ENCODE measurements at places on chromosomes 5 and 9.

GRCh38 chr5:142701673-142702311, 15.9 kb upstream of the FGF1 start:
- DNase-seq: no peak

DNA sequence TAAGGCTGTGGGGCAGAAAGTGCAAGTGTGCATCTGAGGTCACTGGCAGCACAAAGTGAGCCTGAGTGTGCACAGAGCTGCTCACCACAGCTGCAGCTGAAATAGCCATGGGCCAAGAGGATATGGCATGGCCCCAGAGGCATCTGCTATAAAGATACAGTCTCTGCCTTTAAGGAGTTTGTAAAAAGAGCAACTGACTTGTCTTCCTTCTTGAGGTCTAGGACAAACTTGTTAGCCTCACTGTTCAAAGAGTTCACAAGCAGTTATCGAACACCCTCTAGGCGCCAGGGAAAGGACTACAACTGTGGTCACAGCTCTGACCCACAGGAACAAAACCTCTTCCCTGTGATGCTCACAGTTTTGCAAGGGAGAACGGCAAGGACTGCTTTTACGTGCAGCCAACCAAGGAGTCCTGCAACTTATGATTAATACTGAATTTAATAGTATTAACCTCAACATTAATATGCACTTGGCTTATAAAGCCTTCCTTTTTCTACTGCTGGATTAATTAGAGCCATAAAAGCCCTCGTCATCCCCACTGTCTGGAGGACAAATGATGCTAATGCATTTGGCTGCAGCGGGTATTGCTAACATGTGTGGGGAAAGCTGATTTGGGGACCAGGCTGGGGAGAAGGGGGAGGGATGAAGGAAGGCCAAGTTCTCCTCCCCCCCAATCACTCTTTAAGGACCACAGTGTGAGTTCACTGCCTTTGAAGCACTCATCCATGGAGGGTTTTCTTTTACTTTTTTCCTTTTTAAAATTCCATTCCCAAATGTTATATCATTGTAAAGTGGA, 189.8 kb upstream of the TRIM32 start:
- DNase-seq: no peak

DNA sequence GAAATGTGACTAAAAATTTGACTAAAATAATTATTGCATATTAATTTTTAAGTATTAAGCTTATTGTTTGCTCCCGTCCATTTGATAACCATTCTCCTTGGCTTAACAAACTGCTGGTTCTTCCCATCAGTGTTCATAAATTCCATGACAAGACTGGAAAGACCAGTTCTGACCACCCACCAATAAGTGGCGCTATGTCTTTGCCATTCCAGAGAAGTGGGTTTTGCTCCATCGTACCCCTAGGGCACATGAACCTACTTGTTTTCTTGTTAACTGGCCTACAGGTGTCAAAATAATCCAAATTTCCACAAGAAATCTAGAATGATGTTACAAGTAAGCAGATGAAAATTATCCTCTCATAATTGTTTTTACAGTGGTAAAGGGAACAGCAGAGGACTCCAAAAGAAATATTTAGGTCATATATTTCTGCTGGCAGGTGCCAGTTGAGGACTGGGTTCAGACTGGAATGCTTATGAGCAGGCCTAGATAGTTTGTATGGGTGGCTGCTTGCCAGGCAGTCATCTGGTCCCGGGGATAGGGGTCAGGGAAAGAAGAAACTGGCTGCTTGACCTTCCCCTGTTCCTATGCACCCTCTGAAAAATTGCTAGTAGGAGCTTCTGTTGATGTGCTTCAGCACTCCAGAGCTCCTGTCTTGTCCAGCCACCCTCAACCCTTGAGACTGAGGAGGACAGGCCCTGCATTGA, 283.1 kb upstream of the ADAMTSL1 start:
- DNase-seq: no peak

GRCh38 chr9:96508227-96508940, 58.4 kb downstream of the HABP4 start:
- no peak for DNase-seq

GRCh38 chr5:89827960-89828359, 581.6 kb downstream of the CETN3 start:
- no peak for DNase-seq

DNA sequence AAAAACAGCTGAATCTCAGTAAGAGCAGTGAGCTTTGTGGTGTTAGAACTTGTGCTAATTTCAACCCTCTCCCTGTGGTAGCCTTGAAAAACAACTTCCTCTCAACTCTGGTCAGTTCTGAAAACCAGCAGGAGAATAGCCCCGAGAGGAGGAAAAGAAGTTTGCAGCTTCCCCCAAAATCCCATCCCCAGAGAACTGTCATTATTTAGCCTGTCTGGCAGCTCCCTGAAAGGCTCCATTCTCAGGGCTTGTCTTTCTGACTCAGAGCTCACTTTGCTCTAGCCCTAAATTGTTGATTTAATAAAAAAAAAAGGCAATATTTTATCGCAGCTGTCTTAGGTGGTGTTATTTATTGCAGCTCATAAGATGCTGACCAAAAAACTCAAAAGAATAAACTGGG, 11.4 kb upstream of the SLC45A2 start:
- no peak for DNase-seq

GRCh38 chr5:110854200-110854599, 115.4 kb downstream of the SLC25A46 start:
- DNase-seq: no peak

DNA sequence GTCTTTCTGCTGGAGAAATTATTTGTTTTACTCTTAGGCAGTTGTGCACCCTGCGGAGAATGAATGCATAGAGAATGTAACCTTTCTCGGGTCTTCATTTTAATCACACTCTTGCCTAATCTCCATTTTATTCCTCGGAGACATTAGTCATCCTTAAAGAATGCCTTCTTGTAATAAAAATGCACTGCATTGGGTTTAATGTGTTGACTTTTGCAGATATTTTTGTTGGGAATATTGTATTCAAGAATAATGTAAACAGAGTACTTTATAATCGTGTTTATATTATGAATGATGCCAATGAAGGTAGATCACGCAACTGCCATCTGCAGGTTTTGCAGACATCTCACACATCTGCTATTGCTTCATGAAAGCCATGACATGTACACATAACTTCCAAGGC, 1093.9 kb upstream of the CDH6 start:
- DNase-seq: no peak

GRCh38 chr5:177509381-177509951, at the start of gene DOK3:
DOK3 (minus strand) TSS chr5:177509826; CDS start chr5:177509540, 286 bp downstream.
- DNase-seq: peak; percentile 43

DNA sequence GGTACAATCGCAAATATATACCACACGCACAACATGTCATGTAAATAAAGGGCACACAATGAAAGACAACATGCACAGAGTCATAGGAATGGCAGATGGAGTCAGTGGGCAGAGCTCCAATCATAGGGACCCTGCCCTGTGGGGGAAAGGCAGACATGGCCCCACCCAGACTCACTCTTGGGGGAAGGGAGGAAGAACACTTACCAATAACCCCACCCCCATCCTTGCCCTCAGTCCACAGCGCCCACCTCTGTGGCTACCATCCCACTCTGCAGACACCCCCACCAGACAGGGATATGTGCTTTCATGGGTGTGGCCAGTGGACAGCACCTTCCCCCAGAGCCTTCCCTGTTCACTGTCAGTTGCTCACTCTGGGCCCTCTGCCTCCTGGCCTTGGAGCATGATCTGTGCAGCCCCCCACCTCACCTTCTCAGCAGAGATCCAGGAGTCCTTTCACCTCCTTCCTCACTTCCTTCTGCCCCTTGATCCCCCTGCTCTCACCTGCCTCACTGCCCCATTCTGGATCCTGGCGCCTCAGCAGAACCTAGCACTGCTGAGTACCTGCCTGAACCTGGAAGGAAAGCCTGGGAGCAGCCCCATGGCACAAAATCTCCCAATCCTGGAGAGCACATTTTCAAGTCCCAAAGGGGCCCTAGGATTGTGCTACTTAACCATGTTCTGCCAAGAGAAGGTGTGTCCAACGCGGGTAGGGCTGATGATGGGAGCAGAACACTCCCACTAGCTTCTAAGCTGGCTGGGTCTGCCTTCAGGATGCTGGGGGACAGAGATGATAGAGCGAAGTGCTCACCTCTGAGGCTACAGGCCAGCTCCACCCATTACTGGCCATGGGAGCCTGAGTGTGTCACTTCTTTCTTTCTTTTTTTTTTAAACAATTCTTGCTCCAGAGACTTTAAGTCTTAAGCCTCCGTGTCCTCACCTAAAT, 1.5 kb upstream of the PHF19 start:
- DNase-seq: peak; percentile 59

DNA sequence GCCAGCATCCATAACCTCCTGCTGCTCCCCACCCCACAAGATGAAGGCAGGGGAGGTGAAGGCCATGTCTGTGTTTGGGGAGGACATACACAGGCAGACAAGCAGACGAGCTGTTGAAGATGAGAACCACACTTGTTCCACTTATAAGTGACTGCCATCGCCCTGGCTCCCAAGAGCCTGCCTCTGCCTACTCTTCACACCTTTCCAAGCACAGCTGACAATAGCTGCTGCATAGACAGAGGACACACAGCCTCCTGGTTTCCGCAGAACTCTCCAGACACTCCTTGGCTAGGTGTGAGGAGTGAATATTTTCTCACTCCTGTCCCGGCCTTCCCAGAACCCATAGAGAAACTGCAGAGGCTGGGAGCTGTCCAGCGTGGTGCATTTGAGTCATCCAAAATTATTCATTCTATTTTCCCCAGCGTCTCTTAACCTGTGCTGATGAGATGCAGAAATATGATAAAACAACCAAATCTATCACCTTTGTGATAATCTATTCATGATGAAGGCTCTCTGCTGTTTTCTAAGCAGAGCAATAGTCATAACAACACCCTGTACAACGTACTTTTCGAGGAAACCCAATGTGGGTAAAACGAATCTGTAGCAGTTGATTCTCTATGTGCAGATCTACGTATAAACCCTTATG, 24.7 kb downstream of the KLF9 start:
- no peak for DNase-seq

- DNase-seq: no peak
These were observed 492.4 kb downstream of the GADD45G start for GRCh38 chr9:90097237-90097636.

All from activated CD4-positive, alpha-beta T cell treated with anti-CD3 and anti-CD28 coated beads for 36 hours (primary cell).